ENCODE measurements at places on chromosomes 1 and 21.

DNA sequence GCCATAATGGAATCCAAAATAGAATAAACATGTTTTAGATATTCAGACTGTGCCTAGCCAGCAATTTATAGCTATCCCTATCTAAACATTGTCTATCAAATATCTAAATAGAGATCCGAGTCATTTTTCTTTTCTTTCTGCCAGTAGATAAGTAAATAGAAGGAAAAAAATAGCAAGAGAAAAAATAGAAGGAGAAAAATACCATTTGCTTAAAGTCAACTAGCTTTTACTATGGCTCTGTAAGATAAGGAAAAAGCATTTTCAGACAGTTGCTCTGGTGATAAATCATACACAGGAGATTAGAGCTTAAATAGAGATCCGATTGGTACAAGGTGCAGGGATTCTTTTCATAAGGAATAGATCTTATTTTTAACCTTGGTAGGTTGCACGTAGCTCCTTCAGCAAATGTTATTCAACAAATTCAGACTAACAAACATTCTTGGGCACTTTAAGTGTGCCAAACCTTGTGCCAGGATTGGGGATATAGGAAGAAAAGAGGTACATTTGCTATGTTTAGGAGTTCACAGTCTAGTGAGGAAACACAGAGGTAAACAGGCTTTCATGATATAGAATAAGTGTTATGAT, 70.1 kb upstream of the CCDC190 start:
- no peak for DNase-seq

DNA sequence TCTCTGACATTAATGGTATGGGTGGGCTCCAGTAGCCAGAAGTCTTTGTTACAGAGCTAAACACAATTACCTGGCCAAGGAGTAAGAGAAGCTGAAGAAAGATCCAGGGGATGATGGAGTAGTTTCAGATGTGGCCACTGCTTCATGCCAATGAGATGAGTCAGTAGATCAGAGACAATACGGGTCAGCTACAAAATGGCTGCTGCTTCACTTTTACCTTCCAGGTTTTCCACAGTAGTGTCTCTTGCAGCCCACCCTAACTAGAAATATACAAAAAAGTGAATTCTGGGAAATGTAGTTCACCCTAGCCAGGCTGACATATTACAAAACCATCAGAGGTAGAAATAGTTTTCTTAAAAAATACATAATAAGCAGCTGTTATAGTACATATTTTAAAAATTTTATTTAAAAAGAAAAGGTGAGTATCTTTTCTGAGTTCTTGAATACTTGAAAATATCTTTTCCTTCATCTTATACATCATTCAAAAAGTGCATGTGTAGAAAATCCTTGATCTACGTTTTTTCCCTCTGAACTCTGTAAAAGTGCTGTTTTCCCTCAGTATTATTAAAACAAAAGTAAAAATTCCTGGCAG, 36.1 kb downstream of the LRIF1 start:
- no peak for DNase-seq

DNA sequence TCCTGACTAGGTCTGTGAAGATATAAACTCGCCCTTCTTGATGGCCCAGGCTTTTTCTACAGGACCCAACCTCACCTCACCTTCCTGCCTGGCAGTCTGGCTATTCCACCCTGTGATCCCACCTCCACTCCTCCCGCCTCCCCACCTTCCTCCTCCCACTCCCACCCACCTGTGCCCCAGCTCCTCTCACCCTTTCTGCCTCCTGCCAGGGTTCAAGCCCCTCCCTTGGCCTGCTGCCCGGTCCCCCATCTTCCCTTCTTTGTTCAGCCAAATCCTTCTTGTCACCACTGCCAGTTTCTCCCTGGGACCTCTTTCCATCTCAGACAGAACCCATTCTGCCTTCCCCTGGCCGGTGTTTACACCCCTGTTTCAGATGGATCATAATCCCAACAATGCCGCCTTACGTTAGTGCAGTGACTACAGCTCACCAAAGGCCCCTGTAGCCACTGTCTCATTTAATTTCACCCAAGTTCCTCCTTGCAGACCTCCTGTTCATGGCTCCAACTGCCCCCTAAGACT, 127.5 kb upstream of the EDN2 start:
- DNase-seq = no peak

DNA sequence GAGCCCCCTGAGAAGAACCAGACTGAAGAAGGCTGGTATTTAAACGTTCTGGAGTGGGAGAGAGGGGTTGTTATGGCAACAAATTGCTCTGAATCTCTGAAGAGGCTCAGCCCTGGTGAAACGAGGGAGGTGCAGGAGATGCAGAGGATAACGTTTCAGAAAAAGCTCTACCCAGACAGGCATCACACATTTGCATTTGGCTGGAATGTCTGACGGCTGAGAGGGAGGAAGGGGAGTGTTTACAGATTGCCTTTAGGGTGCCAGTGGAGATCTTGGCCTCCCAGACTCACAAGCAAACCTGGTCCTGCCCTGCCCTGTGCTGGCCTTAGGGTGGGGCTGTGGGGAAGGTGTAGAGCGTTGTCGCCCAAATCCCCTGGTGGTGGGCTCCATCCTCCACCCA, 169.0 kb upstream of the AJAP1 start:
- DNase-seq = no peak

GRCh38 chr1:68230484-68230802, 1.9 kb downstream of the WLS start:
- DNase-seq = no peak

GRCh38 chr1:78237364-78237916, 191.7 kb downstream of the GIPC2 start:
- no peak for DNase-seq

DNA sequence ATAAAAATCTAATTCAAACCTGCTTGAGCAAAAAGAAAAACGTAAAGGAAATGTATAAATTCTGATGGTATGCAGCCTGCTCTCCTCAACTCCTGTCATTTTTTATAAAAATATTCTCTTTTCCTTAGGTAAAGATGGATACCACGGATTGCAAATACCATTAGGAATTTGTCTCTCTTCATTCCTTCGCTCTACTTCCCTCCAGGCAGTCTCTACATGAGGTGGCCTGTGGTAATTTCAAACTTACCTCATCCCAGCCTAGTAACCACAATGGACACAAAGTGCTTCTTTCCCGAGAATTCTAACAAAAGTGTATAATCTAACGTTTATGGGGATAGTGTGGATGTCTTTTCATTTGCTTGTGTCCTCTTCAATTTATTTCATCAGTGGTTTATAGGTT, 239.5 kb upstream of the LRRC7 start:
- DNase-seq = no peak

GRCh38 chr1:22691031-22691753, 19.4 kb upstream of the EPHB2 start:
- no peak for DNase-seq

DNA sequence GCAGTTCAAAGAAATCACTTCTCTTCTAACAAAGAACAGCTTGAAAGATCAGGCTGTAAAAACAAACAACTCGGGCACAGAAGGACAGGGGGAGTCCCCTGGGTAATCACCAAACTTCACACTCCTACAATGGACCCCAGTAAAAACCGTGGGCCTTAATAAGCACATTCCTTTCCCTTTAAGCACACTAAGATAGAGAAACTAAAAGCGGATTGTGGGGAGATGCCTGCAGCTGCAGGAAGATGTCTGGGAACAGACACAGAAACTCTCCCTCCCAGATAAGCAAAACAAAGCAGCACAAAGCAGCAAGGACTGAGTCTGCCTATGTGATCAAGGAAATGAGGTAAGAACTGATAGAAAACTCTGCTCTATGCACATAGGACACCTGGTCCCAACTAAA, 37.6 kb upstream of the CTBS start:
- no peak for DNase-seq

DNA sequence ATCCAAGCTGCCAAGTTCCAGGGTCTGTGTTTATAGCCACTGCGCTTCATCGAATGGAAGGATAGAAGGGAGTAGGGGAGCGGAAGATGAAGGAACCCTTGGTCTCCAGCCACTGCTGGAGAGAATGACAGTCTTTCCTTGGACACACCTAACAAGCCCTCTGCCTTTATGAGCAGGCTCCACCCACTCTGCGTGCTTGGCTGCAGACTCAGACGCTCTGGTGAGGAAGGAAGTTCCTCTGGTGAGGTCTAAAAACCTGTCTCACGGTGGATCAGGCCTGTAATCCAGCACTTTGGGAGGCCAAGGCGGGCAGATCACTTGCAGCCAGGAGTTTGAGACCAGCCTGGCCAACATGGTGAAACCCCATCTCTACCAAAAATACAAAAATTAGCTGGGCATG, 55.4 kb downstream of the MATN1 start:
- DNase-seq = peak; percentile 16

- no peak for DNase-seq
Measured at GRCh38 chr1:176841238-176841637, 323.3 kb downstream of the ASTN1 start.

DNA sequence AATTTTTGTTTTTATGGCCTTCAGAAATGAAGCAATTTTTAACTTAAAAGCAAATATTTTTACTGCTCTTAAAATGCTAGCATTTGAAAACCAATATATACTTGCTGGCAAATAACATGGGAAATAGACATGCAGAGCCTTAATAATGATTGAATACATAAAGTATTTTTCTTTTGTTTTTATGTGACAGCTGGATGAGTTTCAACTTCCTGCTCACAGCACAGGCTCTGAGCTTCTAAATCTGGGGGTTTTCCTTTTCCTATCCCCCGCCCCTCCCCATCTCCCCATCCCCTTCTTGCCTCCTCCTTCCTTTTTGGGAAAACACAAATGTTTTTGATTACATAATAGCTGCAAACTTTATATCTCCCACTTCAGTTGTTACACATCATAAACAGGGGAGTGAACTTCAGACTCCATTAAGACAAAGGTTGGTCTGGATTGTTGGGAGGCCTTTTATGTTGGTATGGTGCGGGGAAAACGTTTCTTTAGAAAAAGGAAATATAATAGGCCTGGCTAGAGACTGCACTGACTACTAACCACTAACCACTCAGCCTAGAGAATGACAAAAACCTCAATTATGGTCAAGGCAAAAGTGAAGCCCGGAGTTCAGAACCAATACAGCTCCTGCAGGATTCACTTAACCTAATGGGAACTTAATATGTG, 116.1 kb upstream of the GORAB start:
- DNase-seq = no peak

- no peak for DNase-seq
Measured at GRCh38 chr1:238950784-238951183, 435.6 kb upstream of the CHRM3 start.

- DNase-seq = no peak
Measured at GRCh38 chr1:47769983-47770382, 227.2 kb downstream of the TRABD2B start.

GRCh38 chr1:53546409-53547155, 87.4 kb downstream of the DMRTB1 start:
- no peak for DNase-seq

DNA sequence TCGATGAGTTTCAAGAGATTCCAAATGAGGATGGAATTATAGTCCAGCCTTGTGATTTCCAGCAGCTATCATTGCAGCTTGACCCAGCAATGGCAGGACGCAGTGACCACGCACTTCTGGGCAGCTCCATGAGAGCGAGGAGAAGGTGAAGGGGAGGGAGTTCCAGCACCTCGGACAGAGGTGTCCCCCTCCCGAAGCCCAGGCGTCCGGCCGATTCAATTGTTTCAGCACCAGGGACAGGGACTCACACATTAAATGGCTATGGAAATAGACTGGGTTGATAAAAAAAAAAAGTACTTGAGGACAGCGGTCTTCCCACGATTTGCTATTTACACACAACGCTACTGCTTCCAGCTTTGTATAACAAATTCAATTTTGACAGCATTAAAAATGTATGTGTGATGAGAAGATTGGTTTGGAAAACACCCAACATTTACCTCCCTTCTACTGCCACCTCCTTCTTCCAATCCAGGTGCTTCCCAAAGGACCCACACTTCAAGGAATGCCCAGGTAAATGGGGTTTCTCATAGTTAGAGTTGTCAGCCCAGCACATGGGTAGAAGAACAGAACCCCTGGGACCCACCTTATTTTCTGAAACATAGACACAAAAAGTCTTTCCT, 71.8 kb downstream of the DISP3 start:
- peak; percentile 61 for DNase-seq

DNA sequence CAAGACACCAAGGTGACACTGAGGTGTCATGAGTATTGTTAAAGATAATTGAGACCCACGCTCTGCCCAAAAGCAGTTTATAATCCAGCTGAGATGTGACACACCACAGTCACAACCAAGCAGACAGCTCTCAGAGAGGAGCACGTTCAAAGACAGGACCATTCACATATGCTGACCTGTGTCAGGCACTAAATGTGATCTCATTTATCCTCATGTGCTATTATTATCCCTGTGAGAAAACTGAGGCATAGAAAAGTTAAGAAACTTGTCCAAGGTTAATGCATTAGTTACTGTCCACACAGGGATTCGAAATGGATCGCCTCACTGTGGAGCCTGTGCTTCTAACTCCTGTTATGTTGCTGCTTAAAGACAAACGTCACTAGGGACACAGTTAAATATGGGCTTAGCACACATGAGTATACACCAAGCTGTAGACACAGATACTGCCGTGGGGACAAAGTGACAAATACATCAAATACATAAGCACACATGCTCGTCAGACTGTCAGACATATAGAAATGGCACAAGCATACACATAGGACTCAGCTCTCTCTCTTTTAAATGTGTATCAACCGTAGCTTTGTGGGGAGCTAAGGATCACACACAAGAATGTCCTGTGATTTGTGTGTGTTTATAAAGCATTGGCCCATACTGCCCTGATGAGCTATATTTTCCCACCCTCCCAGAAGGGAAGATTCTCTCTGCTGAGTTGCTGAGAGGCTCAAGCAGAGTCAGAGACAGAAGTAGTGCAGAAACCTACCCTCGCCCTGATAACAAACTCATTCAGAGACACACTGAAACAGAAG, 3.5 kb upstream of the IGSF8 start:
- peak; percentile 34 for DNase-seq

DNA sequence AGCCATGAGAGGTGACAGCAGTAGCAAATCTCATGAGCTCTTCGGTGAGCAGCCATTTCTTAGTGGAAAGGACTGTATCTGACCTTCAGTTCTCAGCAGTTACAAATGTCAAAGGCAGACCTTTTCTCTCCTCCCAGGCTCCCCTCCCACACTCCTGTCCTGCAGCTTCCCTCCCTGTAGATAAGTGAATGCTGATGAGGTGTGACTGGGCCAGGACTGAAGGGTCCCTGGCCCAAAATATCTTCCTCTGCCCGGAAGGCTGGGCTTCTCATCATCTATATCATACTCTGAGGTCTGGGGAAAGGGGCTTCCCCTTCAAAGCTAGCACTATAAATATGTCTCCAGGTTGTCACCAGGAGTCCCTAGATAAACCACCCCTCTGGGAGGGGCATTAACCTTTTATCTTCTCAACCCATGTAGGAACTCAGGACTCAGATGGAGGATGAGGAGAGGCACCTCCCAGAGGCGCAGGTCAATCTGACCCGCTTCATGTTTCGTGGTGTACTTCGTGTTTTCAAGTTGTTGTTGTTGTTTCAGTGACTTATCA, 3.6 kb upstream of the ADAMTSL4 start:
- DNase-seq = no peak

DNA sequence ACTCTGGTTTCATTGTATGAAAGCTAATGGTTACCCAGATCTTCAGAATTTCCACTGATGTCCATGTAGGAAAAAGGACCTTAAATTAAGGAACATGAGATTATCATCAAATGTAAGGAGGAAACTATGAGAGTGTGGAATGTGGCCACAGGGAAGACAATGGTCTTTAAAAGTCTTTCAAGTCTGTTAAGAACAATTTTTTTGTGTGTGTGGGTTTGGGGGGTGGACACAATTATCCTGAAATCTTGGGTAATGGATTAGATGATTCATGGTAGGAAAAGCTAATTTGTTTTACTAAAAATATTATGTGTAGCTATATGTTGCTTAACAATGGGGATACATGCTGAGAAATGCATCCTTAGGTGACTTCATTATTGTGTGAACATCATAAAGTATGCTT, 72.9 kb downstream of the PLA2G4A start:
- no peak for DNase-seq

Measured in suppressor macrophage (primary cell).